Muscle of leg (tissue), 16 donors: ENCODE measurements at places on chromosomes 11 and 22. TPM values are rescaled to one million over a fixed set of nuclear protein-coding genes. Genes with fewer than 3 reads are reported as not detected.

Gene SCGB2A2
- total RNA-seq: not detected

- H3K27ac ChIP-seq: no peak overlapping the region
- no peaks in the 10 kb centered on the region for H3K27me3 ChIP-seq
- H3K4me3 ChIP-seq: no peak overlapping the region
- H3K36me3 ChIP-seq: no peaks in the 10 kb centered on the region
- DNase-seq: no peak
- H3K4me1 ChIP-seq: no peaks in the 10 kb centered on the region
Observed at GRCh38 chr11:7903940-7904339, 27.1 kb downstream of the OR10A6 start.

Gene C11orf97
- total RNA-seq: not detected

DNA sequence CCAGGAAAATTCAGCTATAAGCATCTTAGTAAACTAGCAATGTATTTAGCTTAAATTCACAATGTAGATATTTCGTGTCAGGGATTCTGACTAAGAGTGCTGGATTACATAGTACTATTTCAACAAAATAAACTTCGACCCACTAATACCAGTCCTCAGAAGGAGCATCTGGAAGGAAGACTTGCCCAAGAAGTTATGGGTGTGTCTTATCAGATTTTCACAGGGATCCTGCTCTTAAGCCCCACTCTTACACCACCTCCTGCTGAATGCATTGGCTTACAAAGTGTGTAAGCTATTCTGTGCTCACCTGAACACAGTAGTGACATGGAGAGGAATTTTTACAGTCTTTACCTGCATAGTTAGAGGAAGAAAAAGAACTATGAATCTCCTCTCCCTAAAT lies 35.4 kb upstream of the ANO5 start:
- H3K27me3 ChIP-seq: no peaks in the 10 kb centered on the region
- no peak overlapping the region for H3K27ac ChIP-seq
- no peaks in the 10 kb centered on the region for H3K4me1 ChIP-seq
- H3K4me3 ChIP-seq: no peak overlapping the region
- no peak for DNase-seq

DNA sequence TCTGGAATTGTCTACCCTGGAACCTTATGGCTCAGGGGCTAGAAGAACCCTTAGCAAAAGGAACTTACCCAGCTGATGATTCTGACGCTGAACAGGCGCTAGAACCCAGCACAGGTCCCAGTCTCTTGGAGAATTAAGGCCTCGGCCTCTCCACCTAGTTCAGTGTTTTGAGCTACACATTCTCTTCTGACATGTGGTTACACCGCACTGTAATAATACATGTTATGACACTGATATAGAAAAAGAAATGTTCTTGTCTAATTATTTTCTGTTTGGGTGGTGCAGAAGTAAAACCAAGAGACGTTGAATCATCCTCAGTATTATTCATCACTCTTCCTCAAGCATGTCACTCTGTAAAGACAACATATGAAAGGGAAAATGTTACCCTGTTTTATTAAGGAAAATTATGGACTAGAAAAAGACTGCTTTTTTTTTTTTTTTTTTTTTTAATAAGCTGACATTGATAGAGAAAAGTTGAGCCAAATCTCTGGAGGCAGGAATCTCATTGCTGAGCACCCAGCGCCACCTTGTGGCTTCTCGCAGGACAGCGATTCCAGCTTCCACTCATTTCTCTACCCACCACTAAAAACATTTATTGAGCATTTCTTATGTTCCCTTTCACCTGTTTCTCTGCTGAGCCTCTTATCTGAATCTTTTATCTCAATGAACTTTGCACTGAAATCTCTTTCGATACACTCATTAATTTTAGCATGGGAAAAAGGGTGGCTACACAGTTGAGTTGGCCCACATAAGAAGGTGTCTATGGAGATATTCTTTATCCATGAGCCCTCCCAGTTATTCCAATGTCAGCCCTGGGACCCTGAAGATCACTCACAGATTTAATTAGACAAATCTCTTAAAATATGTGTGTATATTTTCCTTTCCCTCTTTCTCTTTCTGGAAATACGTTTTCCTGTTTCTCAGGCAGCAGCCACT lies 12.6 kb upstream of the APLNR start:
- H3K27me3 ChIP-seq: no peaks in the 10 kb centered on the region
- DNase-seq: peak; percentile 73
- H3K4me3 ChIP-seq: no peak overlapping the region

DNA sequence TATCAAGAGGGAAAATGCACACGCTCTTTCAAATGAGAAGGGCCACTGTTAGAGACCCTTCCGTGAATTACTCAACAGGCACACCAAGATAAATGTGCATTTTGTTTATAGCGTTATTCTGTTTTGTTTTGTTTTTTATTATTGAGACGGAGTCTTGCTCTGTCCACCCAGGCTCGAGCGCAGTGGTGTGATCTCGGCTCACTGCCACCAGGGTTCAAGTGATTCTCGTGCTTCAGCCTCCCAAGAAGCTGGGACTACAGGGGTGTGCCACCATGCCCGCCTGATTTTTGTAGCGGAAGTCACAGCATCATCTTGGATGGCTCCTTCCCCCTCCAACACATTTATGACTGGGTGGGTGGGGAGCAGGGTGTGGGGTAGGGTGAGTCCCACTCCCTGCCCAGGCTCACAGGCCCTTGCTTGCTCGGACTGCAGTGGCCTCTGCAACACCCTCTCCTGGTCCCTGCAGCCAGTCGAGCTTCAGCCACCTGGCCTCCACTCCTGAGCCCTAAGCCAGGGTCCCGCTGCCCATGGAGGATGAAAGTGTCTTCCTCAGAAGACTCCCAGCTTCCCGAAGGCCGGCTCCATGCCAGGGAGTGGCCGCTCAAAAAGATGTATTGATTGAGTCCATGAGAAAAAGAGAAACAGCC lies 68.0 kb downstream of the RTL6 start:
- H3K4me3 ChIP-seq: no peak overlapping the region
- H3K27me3 ChIP-seq: peaks cover 10% of the 10 kb centered on the region
- H3K27ac ChIP-seq: no peak overlapping the region
- no peaks in the 10 kb centered on the region for H3K36me3 ChIP-seq

Gene OR51B4
- total RNA-seq: 0.09 TPM

DNA sequence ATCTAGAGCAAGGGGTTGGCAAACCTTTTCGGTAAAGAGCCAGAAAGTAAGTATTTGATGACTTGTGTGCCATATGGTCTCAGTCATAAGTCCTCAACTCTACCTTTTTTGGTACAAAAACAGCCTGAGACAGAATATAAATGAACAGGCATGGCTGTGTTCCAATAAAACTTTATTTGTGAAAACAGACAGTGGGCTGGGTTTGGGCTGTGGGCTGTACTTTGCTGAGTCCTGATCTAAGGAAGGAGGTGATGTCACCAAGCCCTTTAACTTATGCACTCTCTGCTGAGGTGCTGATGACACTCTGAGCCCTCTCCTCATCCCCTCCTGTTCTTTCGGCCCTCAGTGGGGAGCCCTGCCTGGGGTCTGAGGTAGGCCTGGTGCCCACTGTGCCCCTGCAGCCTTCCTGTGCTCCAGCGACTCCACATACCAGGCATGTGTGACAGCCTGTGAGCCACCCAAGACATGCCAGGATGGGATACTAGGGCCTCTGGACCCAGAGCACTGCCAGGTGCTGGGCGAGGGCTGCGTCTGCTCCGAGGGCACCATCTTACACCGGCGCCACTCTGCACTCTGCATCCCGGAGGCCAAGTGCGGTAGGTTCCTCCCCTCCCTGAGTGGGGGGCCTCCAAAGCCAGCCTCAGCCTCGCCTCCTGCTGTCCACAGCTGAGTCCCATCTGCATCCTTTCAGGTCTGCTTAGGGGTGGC lies 85.9 kb upstream of the MYOD1 start:
- no peak overlapping the region for H3K27ac ChIP-seq
- H3K4me1 ChIP-seq: peaks cover 10% of the 10 kb centered on the region
- H3K27me3 ChIP-seq: no peaks in the 10 kb centered on the region
- H3K36me3 ChIP-seq: no peaks in the 10 kb centered on the region
- H3K4me3 ChIP-seq: no peak overlapping the region

Gene SIAE
- total RNA-seq: 4.9 TPM

DNA sequence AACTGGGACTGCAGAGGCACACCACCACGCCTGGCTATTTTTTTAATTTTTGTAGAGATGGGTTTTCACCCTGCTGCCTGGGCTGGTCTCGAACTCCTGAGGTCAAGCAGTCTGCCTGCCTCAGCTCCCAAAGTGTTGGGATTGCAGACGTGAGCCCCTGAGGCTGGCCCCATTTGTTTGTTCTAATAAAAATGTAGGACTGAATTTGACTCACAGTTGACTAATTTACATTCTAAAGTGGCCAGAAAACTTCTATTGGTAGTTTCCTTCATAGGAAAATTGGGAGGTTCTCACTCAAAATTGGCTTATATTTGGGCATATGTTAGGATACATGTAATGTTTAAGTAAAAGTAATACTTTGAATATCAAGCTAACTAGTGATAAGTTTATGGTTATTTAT lies 35.0 kb downstream of the PPFIA1 start:
- peaks cover 4% of the 10 kb centered on the region for H3K4me1 ChIP-seq
- DNase-seq: no peak
- H3K4me3 ChIP-seq: no peak overlapping the region
- H3K27me3 ChIP-seq: no peaks in the 10 kb centered on the region
- peaks cover 6% of the 10 kb centered on the region for H3K36me3 ChIP-seq

- no peak overlapping the region for H3K4me3 ChIP-seq
- DNase-seq: peak; percentile 66
- no peak overlapping the region for H3K27ac ChIP-seq
- H3K36me3 ChIP-seq: no peaks in the 10 kb centered on the region
- H3K4me1 ChIP-seq: peaks cover 2% of the 10 kb centered on the region
Observed at GRCh38 chr11:128198216-128198772, 389.1 kb downstream of the ETS1 start.

DNA sequence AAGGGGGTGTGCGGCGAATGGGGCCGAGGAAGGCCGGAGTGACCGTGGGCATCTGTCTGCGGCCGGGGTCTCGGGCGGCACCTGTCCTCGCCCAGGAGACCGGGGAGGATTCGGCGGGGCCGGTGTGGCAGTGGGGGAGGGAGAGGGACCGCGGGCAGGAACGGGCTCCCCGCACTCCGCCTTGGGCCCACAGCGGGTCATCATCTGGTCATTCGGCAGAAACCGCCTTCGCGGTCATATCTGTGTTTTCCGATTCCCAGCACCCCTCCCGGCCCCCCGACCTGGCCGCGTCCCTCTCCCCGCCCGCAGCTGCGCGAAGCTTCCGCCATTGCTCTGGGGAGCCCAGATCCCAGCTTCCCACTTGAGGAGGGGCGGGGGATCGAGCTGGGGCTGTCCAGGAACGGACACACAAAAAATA lies 824 bp upstream of the CBX6 start:
- H3K27me3 ChIP-seq: peaks cover 9% of the 10 kb centered on the region
- peak overlapping the region; percentile 86 for H3K4me3 ChIP-seq
- H3K36me3 ChIP-seq: peaks cover 20% of the 10 kb centered on the region
- H3K27ac ChIP-seq: peak overlapping the region; percentile 97

DNA sequence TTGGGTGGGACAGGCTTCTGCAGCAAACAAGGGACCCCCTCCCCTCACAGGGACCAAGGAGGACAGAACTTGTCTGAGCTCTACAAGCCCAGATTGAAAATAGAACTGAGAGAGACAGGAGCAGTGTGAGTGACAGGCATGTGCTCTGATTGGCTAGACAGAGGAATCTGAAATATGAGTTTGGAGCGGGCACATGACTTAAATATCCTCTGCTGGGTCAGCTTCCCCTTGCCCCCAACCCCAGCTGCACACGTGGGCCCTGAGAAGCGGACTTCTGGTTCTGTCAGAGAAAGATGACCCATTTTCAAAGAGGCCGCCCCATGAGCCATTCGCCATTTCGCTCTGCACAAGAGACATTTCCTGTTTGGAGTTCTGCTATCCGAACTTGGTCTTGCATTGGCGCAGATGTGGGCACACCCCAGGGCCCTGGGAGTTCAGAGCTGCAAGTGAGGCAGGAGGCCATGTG lies 5.3 kb downstream of the TUBA8 start:
- no peaks in the 10 kb centered on the region for H3K36me3 ChIP-seq
- peaks cover 64% of the 10 kb centered on the region for H3K4me1 ChIP-seq
- H3K4me3 ChIP-seq: no peak overlapping the region
- DNase-seq: peak; percentile 45

Gene TNNI2
- total RNA-seq: 3,726 TPM

Gene MS4A6E
- total RNA-seq: not detected
